ENCODE measurements at places on chromosomes 6 and 20.

DNA sequence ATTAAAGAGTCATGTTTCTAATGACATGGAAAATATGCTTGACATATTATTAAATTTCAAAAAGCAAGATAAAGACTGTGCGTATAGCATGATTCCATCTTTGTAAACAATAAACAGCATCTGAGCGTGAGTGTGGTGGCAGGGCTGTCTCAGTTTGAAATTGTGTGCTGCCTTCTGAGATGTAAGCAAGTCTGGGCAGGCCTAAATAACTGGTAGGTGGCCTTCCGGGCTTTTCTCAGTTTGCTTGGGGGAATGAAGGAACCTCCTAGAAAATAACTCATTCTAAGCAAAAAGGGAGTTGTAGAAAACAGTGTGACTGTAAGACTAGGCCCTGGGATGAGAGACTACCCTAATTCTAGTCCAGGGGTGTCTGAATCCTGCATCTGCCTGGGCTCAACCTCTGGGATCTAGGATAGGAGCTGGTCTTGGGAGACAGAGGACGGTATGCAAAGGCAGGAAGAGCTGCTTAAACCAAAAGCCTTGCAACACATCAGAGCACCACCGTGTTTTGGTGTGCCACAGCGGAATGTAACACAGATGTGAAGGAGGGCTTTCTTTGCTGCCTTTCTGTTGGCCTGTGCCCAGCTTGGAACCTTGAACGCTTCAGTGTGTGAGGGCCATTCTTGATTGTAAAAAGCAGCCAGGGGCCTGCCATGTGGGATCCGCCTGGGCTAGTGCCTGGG, 63.5 kb upstream of the L3MBTL3 start:
- DNase-seq: no peak

GRCh38 chr6:170584181-170584953, at the start of gene PDCD2:
PDCD2 (minus strand) TSS chr6:170584637; CDS start chr6:170584581, 56 bp downstream.
- DNase-seq: peak; percentile 96

DNA sequence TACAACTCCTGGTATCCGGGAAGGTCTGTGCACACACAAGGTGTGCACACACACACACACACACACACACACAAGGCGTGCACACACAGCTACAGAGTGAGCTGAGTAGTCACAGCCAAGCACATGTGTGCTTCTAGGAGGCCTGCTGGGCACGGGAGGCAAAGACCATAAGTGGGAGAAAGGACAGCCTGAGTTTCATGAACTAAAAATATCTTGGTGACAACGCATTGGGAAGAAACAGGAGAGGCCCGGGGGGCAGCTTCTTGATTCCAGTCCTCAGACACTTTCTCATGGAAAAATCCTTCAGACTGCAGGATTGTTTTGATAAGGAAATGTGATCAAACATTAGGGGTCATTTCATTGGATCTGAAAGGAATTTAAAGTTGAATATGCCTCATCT, 2.6 kb downstream of the TRAF3IP2 start:
- DNase-seq: no peak

DNA sequence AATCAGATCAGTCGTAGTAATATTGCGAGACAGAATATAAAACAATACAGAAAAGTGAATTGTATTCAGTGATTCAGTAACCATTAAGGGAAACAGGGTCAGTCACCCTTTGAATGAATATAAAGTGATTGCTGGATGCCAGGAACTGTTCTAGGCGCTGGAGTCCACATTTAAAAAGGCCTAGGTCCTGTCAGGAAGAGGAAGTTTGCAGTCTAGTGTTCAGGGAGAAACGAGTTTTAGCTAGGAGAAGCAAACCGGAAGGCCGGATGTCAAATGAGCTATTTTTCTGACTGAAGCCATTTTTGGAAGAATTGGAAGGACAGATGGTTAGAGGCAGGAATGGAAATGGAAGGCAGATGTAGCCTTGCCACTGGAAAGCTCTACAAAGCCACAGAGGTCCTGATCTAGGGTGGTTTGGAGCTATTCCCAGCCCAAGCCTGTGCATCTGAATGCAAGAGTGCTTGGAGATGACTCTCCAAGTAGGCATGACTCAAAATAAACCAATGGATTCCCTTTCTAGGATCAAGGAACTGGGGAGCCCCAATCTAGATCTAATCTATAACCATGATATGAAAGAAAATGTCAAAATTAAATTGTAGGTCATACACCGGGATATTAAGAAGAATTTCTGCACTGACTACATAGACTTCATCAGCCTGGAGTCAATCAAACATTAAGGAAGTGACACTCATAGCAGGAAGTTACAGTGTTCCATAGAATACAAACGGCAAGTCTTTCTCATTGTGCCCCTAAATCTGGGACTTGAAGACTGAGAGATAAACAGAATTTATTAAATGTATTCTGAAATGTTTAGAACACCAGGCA, 36.8 kb upstream of the CDKAL1 start:
- no peak for DNase-seq

DNA sequence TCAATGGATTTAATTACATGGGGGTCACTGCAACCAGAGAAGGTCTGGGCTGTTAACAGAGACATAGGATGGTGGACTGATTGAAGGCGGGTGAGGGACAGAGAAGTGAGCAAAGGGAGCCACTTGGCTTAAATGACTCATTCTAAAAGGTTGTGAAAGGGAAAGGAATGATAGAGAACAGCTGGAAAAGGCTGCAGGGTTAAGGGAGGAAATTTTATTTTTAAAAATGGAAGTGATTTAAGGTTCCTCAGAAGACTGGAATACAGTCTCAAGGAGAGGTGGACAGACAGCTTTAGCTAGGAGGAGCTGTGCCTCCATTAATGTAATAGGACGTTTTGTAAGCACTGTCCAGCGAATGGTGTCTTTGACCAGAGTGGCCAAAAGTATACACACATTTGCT, 46.7 kb downstream of the RGS17 start:
- no peak for DNase-seq

DNA sequence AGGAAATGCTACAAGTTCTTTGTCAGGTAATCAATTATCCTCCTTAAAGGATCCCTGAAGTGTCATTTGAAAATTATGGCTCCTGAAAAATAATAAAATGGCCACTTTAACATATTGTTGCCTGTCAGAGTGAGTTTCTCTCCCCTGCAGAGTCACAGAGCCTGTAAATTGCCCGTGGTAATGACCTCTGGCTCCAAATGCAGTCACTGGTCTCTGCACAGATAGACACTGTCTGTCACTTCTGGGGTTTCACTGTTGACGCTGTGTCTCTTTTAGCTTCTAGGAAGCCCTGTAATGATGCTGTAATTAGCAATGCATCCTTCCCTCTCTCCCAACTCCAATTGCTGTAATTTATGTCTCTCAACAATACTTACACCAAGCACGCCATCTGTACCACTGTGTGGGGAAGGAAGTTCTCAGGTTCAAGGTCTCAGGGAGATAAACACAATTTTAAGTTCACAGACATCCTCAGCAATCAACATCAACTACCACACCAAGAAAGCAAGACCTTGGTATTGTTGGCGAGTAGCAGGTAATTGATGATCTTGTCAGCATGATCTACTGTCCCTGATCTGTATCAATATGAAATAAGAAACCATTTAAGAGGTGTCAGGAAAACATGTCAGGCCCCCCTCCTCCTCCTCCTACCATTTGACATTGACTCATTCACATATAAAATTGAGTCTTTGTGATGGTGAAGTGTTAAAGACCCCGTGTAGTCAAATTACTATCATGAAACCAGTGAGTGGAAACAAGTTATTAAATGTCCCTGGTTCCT, 91.2 kb upstream of the SULF2 start:
- no peak for DNase-seq

DNA sequence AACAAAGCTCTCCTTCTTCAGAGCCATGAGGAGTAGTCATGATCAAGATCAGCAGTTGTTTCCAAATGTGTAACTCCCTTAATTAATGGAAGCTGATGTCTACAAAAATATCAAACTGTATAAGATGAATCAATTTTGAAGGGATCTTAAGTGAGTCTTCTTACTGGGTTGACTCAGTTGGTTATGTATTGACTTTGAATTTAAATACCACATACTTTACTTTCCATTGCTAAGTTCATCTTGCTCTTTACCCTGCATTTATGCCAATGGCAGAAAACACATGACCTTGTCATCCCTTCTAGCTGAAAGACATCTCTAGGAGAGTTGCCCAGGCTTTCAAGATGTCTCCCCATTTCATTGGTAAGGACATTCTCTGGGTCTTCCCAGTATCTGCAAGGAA, 123.2 kb upstream of the STMND1 start:
- no peak for DNase-seq

DNA sequence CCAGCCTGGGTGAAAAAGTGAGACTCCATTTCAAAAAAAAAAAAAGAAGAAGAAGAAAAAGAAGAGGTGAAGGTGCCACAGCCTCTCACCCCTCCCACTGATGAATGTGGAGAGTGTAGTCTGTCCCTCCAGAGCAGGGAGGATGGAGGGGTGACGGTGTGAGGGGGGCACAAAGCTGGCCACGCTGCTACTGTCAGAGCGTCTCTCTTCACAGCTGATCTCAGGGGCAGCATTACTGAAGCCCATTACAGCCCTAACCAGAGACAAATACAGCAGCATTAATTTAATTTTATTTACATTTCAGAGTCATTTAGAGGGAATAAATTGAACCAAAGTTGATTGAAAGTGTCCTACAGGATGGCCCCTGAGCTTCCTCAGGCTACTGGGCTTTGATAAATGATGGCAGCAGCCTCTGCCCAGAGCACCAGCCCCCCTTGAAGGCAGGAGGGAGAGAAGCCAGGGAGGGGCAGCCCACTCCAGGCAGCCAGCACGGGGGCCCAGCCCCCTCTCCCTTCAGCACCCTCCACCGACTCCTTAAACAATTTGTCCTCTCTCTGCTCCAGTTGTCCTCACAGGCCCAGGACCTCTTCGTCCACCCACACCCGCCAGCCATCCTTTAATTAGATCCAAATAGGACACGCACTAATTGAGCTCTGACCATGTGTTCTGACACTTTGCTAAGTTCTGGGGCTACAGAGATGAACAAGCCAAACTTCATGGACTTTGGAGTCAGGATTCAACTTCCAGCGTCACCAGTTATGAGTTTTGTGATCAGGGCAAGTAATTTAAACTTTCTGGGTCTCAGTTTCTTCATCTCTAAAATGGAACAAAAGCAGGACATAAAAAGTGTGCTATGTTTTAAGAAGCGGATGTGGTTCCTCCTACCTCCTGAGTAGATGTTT, 18.6 kb upstream of the ZFAND3 start:
- no peak for DNase-seq

GRCh38 chr6:166119116-166119911, 48.3 kb downstream of the TBXT start:
- no peak for DNase-seq

- DNase-seq: no peak
Observed at GRCh38 chr6:66900133-66901083, 1193.4 kb upstream of the EYS start.

- DNase-seq: no peak
Observed at GRCh38 chr6:104256646-104257045, 603.1 kb downstream of the HACE1 start.

- DNase-seq: peak; percentile 53
Observed at GRCh38 chr20:33689973-33690372, 3.8 kb upstream of the E2F1 start.

DNA sequence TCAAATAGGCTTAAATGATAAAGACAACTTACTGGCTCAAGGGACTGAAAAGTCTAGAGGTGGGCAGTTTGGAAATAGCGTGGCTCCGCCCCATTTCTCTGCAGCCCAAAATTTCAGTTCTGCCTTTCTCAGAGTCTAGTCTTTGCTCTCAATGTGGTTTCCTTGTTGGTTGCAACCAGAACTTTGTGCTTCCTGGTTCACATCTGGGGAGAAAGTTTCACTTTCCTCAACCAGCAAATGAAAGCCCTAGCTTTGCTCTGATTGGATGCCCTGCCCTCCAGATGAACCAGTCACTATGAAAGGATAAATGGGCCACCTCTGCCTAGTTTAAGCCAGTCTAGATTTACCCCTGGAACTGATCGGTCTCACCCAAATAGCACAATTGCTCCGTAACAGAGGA, 14.9 kb downstream of the SYCP2L start:
- DNase-seq: no peak

DNA sequence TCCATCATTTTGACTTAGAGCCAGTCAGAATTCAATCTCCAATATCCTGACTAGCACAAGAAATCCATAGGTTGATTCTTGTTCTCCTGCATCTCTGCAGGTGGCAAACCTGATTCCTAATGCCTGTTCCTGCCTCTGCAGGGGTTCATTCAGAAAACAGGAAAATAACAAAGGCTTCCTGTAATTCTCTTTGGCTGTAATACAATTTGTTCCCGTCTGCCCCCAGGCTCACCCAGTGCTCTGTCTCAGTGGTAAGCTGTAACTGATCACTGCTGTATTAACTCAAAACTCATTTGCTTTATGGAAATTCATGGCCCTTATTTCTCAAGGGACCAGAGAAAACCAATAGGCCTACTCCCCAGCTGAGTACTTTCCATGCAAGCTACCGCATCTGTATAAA, 88.6 kb downstream of the OPRM1 start:
- no peak for DNase-seq

DNA sequence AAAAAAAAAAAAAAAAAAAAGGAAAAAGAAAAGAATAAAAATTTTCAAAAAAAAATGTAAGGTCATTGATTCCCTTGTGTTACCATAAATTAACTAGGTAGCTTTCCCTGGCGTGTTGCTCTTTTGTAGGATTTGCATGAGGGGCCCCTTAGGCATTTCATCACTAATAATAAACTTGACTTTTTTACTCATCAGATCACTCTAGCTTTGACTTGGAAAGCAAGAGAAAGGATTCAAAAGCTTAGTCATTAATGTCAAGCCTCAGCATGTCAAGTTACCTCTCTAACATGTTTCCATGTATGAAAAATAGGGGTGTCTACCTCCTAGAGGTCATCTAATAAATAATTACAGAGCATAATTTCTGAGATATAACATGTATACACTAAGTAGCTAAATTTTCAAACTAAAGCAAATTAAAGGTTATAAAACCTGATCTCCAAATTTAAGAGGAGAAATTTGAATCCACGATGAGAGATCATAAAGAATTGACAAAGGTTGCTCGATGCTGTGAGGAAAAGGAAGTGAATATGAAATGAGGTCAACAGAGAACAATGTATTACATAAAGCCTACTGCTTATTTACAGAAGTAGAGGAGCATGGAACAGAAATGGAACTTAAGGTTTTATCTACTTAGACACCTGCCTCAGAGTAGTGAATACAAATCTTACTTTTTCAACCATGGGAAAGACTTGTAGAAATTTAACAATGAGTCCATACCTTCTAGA, 86.8 kb downstream of the ARHGAP18 start:
- no peak for DNase-seq

GRCh38 chr20:1001116-1001515, 995 bp downstream of the RSPO4 start:
- DNase-seq: no peak

DNA sequence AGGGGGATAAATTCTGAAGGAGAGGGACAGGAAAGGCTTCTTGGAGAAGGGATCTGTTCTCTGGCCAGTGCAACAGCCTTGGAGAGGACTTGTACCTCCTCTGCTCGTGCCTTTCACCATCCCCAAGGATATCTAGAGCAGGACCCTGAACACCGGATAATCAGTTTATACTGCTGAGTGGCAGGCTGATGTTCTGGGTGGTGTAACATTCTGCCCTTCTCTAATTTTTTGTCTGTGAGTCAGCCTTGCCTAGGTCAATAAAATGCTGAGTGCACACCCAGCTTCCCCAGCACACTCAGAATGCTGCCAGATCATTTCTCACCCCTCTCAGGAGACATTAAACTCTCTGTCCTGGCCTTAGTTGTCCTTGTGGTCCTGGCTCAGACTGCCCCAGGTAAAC, at the start of gene DEFB115:
Gene DEFB115, plus strand, starts transcription at position 301 of the 400 bp plus-strand sequence. Its CDS starts 0 bp downstream, at position 301.
- DNase-seq: no peak

GRCh38 chr20:43977962-43978361, 63.3 kb downstream of the TOX2 start:
- no peak for DNase-seq

Data from natural killer cell (primary cell).